ENCODE measurements at places on chromosomes 6 and 20.

- no peak for DNase-seq
Measured at GRCh38 chr6:120935908-120936307, 398.4 kb downstream of the TBC1D32 start.

DNA sequence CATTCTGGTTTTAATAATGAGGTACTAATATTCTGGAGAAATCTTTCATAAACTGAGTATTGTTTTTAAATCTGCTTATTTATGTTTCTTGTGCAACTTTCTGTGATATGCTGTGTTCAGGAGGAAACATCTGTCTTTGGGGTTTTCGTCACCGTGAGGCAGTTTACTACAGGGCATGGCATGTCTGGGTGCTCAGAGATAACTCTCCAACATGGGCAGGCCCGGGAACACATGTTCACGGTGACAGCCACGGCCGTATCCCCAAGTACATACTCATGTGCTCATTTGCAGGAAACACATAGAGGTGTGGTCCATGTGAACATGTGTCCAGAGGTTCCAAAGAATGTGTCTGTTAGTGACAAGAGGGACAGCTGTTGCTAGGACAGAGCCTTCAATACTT lies 62.1 kb upstream of the CNKSR3 start:
- no peak for DNase-seq

DNA sequence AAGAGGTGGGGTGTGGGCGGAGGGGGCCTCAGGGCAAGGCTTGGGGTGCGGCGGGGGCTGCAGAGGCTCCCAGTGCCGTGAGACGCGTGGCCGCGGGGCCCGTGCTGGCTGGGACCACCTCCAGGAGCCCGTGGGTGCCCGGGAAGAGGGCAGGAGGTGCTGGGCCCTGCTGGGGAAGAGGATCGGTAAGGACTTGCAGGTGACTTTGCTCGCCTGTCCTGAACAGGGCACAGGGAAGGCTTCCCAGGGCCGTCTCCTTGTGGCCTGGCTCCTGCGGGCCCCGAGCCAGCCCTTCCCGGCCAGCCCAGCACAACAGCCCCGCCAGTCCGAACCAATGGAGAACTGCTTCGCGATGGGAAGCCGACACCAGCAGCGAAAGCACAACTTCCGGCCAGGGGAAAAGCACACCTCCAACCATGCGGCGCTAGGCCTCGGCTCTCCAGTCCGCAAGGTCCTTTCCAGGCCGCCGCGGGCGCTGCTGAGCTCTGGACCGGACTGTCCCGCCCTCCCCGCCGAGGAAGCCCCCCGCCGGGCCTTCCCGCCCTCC lies 32.3 kb downstream of the IRF4 start:
- DNase-seq = no peak

- no peak for DNase-seq
Measured at GRCh38 chr20:25304025-25304549, 56.2 kb downstream of the PYGB start.

- no peak for DNase-seq
Measured at GRCh38 chr6:52787917-52788316, 15.7 kb downstream of the GSTA1 start.

DNA sequence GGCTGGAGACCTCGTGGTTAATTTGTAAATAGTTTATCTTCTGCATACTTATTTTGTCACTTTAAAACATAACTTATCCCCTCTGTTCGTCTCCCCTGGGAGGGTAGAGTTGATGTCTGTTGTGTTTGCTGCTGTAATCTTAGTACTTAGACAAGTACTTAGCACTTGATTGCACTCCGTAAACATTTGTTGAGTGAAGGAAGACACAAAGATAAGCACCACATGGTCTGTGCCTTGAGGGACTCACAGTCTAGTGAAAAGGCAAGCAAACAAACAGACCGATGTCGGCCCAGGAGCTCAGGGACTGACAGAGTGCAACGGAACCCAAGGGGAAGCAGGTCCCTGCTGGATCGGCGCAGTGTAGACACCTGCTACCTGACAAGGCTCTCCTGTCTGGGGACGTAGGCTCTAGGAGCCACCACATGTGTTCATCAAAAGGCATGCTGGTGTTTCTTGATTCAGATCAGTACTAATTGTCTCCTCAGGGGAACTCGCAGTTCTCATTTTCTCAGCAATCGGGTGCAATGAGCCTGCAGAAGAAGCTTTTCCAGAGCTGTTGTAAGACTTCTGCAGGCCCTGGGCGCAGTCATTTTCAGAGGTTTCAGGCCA lies 31.4 kb downstream of the EDN3 start:
- no peak for DNase-seq

DNA sequence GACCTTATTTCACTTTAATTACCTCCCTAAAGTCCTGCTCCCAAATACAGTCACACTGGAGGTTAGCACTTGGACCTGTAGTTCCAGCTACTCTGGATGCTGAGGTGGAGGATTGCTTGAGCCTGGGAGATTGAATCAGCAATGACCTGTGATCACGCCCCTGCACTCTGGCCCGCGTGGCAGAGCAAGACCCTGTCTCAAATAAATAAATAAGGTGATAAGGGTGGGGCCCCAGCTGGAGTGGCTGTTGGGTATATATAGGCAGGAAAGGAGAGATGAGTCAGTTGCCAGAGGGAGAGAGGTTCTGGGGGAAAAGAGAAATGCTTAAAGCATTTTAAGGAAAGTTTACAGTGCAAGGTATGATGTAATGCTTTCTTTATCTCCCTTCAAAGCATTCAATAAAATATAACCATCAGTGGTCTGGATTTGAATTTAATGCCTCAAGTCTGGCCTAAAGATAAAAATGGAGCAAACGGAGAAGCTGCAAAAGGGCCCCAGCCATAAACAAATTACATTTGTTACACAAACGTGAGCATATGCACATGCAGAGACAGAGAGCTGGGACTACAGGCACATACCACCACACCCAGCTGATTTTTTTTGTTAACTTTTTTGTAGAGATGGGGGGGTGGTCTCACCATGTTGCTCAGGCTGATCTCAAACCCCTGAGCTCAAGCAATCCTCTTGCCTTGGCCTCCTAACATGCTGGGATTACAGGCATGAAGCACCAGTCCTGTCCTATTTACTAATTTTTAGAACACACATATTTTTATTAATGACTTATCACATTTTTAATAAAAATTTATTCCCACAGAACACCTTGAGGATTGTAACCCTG lies 6.1 kb upstream of the PM20D2 start:
- DNase-seq = no peak

DNA sequence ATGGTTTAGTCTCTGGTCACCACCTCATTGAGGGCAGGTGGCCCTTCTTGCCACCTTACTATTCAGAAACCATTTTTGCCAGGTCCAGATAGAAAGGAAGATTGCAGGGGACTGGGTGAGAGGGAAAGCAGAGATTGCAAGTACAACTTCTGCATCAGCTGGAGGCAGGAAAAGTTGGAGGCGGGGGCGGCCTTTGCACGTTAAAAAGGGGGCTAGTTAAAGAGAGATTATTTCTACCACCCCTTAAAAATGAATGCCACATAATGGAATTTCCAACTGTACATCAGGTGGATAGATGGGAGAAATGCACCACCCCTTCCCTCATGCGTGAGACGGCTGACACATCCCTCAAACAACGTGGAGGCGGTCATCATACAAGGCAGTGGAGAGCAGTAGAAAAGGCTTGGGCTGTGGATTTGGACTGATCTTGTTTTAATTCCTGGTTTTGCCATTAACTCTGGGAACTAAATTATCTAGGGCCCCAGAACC lies 95.4 kb upstream of the CNKSR3 start:
- no peak for DNase-seq

- DNase-seq = no peak
Measured at GRCh38 chr20:4304601-4305000, 289.2 kb upstream of the RNF24 start.

- no peak for DNase-seq
Measured at GRCh38 chr20:63005365-63005861, 1.4 kb downstream of the BHLHE23 start.

DNA sequence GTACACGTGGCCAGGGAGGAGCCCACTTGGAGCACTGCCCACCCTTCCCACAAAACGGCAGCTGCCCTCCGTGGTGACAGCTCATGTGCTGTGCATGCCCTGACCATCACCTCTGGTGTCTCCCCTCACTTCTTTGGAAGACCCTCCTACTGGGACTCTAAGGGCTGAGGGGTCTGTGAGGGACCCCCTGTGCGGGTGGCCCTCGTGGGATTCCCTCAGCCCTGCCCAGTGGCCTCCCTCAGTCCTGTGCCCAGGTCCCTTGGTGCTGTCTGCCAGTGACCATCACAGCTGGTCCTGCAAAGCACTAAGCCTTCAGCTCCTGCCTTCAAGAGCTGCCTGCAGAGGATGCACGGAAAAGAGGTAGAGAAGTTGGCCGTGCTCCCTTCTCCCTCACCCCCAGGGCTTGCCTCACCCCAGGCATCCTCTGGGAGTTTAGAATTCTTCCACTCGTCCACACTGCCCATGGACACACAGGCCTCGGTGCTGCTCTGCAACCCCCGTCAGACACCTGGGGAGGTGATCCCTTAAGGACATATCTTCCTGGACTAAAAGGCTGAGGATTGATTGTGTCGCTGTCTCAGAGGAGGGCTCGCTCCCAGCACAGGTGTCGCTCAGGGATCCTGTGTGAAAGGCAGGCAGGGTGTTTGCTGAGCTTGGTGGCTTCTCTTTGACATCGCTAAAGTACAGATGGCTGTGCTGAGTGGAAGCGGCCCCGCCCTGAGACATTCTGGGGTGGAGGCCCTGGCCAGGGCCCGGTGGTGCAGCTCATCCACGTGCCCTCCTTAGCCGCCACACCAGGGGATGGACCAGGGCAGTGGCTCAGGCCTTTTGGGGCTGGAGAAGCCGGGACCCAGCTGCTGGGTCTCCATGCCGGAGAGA lies 119.5 kb upstream of the FRMD1 start:
- no peak for DNase-seq

DNA sequence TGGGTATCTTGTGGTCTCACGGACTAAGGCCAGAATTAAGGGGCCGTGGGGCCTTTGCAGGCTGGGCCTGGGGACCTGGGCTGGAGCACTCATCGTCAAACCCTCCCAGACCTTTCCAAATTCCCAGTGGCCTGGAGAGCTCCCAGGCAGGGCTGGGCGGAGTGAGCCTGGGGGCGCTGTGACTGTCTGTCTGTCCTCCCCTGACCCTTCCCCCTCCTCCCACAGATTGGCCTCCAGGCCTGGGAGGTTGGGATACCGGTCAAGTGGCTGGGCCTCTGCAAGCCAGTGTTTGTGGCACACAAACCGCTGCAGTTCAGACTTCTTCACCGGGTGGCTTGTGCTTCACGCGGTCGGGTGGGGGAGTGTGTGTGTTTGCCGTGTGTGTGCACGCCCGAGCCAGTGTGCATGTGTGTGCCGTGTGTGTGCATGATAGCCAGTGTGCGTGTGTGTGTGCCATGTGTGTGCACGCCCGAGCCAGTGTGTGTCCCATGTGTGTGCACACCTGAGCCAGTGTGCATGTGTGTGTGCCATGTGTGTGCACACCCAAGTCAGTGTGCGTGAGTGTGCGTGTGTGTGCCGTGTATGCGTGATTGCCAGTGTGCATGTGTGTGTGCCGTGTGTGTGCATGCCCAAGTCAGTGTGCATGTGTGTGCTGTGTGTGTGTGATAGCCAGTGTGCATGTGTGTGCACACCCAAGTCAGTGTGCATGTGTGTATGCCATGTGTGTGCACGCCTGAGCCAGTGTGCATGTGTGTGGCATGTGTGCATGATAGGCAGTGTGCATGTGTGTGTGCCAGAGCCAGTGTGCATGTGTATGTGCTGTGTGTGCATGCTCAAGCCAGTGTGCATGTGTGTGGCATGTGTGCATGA lies 6.3 kb downstream of the RBBP8NL start:
- no peak for DNase-seq

- DNase-seq = no peak
Measured at GRCh38 chr6:43495409-43495941, 14.7 kb downstream of the LRRC73 start.
